Stimulated activated CD4-positive, alpha-beta T cell treated with anti-CD3 and anti-CD28 coated beads, Interleukin-1b, Interleukin-23, amount 100 ng/mL, for 4 hours (primary cell): ENCODE measurements at places on chromosomes 12 and 14.

DNA sequence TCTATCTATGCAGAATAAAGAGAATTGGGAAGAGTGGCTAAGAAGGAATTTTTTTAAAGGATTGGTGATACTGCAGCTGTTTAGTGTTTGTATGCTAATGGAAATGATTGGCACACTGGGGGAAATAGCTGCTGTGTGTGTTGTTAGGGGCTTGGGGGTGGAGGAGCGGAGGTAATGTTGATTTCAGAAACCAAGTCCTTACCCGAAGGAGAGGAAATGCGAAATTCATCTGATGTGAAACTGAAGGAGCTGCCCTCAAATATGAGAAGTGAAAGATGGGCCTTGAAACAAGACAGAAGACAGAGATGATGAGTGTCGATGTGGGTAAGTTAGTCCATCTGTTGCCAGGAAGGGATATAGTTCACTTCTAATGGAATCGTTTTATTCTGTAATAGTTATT lies 21.2 kb upstream of the RNASE12 start:
- no peak for DNase-seq

DNA sequence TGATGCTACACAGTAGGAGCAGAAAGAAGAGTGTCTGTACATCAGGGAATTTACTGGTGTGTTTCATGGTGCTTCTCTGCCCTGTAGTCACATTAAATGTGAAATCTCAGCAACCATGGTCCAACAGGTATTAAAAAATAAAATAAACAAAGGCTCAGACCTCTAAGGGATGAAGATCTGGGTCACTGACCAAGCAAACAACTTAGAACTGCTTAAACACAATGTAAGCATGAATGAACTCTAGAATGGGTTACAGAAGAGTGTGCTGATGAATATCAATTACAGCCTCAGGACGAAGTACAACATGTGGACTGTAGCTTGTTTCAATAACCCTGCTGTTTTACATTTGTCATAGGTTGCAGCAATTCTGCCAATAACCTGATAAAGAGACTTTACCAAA lies 47.4 kb downstream of the SLC35F4 start:
- DNase-seq, result no peak

DNA sequence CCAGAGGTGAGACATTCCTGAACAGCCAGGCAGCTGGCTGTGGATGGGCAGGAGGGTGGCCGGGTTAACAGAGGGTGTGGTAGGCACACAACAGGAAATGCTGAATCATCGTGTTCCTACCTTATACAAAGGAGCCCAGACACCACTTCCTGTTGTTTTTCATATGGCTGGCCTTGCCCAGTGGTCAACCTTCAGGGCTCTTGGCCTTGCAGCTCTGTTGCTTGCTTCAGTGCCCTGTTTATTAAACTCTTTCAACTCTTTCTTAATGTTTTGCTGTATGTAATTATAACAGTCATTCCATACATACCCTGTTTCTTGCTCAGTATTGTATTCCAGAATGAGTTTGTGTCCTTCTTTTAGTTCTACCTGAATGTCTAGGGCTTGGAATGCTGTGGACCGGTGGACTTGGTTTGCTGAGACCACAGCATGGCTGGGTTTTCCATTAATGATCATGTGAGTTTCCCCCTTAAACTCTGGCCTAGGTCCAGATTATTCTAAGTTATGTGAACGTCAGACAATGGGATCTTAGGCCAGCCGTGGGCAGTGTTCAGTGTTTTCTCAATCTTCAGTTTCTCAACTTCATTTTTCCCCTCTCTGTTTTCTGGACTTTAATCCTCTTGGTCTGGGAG lies 11.9 kb downstream of the CFAP54 start:
- no peak for DNase-seq

DNA sequence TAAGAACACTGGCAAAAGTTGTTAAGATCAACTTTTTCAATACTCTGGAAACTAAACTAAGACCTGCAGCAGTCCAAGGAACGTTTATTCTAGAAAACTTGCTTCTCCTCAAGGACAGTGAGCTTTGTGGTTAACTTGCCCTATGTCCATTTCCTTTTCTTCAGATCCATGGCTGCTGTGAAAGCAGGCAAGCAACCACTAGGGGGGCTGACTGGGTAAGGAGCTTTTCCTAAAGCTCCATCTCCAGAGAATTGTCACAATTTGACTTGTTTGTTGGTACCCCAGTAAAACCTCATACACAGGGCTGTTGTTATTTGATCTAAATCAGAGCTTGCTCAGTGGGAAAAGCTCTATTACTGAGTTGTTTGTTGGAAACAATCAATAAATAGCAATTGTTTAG lies 10.1 kb upstream of the RPL10L start:
- no peak for DNase-seq

DNA sequence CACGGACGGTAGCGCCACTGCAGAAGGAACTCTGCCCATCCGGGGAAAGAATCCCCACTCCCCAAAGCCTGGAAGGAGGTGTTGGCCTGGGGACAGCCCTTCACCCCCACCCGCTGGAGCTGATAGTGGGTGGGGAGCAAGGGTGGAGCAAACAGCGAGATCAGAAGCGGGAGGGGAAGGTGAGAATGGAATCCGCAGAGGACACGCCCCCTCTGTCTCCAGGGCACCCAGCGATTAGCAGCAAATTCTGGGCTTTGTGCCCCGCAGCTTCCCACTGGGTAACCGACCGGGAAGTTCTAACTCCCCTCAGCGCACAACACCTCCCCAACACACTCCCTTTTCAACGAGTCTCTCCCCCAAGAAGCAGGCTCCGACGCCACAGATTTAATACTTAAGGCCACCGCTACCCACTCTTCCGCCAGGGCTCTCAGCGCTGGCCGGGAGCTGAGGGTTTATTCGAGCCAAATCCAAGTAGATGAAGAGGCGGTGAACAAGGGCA lies 1.4 kb downstream of the SLC25A29 start:
- DNase-seq, result no peak

GRCh38 chr12:52235822-52236361 lies 2.8 kb downstream of the KRT7 start:
- DNase-seq, result no peak

DNA sequence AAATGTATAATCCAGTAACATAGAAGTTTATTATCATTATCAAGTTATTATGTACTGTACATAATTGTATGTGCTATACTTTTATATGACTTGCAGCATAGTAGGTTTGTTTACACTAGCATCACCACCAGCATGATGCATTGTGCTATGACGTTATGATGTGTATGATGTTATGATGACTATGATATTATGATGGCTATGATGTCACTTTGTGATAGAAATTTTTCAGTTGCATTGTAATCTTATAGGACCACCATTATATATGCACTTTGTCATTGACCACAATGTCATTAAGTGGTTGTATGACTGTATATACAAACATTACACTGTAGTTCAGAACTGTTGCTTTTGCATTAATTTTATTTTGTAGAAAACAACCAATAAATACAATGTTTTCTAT lies 173.4 kb downstream of the PPFIA2 start:
- no peak for DNase-seq

DNA sequence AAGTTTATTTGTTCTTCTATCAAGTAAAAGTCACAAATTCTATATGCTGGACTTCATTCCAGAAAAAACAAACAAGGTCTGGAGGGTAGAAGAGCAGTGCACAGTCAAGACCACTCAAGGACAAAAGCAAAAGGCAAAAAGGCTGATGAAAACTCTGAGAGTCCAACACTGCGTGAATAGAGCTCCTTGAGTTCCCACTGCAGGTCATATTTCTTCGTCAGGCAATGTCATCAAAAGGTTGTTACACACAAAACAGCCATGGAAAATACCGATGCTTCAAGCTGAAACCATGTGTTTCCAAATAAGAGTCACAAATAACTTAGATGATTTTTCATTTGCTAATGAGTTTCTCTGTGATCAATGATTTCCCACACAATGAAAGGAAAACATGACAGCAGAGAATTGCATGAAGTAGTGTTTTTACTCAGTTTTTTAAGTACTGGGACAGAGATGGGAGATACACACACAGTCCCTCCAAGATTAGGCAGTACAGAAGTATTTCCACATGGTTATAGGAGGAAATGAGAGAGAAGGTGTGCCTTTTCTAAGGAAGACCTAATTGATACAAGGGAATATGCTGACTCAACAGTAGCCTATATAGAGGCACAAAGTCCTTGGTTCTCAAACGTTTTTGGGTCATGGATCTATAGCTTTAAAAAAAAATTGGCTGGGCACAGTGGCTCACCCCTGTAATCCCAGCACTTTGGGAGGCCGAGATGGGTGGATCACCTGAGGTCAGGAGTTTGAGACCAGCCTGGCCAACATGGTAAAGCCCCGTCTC lies 177.7 kb downstream of the MED13L start:
- no peak for DNase-seq

DNA sequence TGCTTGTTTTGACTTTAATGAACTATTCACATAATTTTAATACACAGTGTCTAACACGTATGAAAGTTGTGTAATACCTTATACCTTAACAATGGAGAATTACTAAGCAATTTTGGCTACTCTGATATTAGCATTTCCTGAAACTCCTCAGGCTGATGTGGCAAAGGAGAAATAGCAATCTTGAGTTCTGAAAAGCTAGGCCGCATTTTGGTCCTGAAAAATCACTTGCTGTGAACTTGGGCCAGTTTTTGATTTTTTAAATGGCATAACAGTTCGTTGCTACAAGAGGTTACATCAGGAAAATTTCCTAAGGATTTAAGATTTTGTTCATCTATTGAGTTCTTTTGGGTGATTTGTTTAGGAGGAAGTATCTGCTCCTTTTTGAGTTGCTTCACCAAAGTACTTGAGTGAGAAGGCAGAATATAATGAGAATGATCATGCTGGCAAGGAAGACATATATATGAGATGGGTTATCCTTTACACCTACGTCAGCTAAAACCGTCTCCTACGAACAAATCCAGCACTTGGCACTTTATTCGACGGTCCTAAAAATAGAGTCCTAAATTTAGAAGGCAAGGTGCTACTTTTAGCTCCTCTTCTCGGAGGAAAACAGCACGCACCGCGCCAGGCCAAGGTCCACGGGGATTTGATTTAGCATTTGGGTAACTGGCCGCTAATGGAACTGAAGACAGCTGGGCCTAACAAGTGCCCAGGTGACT lies 32.2 kb downstream of the MIA2 start:
- no peak for DNase-seq

- DNase-seq, result no peak
These were observed 6.1 kb upstream of the TMED2 start for GRCh38 chr12:123578243-123578642.

DNA sequence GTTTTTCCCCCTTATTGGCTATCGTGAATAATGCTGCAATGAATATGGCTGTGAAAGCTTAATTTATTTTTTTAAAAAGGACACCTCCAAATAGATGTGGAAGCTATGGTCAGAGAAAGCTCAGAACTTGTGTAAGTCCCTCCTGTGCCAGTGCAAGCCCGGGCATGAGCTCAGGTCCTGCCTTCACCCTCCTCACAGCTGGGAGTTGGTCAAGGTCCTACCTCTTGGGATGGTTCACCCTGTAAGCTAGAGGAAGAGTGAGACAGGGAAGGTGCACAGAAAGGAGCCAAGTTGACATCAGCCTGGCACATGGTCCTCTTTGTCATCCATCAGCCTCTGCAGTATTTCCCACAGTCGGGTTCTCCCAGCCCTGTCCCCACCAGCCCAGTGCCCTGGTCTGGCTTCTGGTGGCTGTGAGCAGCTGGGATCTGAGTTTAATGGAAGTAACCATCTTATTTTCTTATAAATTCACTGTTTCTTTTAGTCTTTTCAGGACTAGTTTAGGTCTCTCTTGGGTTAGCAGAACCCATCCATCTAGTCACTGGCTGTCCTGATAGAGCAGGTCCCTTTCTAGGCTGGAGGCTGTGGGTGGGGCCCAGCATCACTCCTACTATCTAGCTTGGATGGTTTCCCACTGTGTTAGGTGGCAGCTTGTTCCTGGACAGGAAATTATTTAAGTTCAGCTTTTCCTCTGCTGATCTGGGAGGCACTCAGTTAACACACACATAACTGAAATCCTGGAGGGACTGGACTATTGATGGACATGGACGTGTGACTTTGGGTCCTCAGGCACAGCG lies 11.8 kb upstream of the PLEKHG3 start:
- no peak for DNase-seq

DNA sequence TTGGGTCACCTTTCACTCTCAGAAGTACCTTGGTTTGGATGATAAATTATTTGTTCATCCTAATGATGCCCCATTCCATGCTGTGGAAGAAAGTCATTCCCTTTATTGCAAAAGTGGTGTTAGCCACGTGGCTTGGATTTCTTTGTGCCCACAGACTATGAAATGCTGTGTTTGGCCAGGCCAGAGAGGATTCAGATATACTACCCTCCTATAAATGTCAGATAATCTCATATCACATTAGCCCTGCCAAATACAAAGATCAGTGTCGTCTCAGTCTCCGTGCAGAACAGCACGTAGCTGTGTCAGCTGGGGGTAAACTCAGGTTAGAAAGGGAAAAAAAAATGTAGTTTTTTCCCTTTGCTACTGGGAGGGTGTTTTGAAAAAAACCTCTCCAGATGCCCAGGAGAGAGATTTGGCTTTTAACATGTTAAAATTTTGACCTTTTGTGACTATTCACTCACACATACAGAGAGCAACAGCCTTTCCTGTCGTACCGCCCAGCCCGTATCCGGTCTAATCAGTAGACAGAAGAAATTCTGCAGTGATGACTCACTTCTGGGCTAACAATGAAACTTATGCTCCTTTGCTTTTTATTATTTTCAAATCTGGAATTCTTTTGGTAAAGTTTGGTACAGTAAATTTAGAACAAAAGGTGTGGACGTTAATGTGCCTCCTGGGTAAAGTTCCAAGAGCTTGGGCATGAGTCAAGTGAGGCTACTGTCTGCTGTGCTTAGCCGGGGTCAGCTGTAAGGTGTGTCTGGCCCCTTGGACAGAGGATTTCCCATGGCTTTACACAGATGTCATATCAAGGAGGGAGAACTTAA lies 8.5 kb upstream of the PTPRB start:
- DNase-seq, result no peak

GRCh38 chr14:89420502-89420901 lies 3.5 kb upstream of the FOXN3 start:
- DNase-seq, result no peak

- DNase-seq, result no peak
These were observed 23.2 kb upstream of the BICD1 start for GRCh38 chr12:32083489-32083888.

DNA sequence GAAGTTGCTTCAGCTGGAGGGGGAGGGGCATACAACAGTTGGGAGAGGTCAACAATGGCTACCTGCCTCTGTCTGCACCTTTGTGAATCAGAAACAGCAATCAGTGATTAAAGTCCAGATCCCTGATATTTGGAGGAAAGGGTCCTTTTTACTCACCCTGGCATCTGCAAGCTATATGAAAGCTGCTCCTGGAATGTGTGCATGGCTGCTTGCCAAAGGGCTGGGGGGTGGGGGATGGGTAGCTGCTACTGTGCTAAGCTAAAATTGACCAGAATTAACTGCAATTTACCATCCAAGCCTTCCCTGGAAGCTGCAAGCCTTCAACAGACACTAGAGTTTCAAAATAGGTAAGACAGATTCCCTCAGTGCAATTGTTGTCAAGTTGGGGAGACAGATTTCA lies 13.5 kb upstream of the GTF2A1 start:
- no peak for DNase-seq

DNA sequence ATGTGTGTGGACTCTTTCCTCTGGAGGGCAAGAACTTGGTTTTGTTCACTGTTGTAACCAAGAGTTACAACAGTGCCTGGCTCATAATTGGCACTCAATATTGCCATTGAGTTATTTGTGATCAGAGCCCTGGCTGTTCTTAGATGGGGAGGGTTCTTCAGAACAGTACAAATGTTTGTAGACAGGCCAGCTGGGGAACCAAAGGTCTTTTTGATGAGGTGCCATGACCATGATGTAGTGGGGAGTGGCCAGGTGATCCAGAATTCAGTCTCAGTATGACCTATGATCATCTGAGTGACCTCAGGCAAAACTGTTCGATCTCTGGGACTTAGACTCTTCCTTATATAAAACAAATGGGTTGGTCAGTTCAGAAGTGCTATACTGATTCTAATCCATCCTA lies 3.3 kb upstream of the PRKAB1 start:
- DNase-seq, result no peak
